ENCODE measurements at places on chromosomes 12 and 14. TPM values are rescaled to one million over a fixed set of nuclear protein-coding genes. Genes with fewer than 3 reads are reported as not detected.

DNA sequence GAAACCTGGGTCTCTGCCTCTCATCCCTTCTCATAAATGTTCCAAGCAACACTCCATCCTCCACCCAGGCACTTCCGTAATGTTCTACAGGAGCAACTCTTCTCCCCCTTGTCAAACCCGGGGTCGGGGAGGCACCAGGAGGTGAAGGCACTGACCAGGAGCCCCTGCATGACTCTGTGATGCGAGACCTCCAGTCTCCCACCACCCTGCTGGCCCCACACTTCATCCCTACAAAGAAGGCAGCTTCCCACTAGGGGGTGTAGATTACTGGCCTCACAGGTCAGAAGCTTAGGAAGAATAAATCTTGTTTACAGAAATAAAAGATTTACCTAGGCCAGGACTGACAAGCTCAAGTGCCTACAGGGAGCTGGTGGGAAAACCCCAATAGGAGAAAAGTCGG lies 47.2 kb downstream of the ERH start:
- H3K4me3 ChIP-seq, result no peak overlapping the region
- DNase-seq, result peak; percentile 62
- H3K4me1 ChIP-seq, result peaks cover 20% of the 10 kb centered on the region
- no peak overlapping the region for H3K27ac ChIP-seq

- H3K27ac ChIP-seq, result no peak overlapping the region
- no peaks in the 10 kb centered on the region for H3K4me1 ChIP-seq
- no peak overlapping the region for H3K4me3 ChIP-seq
- peaks cover 71% of the 10 kb centered on the region for H3K36me3 ChIP-seq
Observed at GRCh38 chr12:6977653-6978052, 6.9 kb downstream of the EMG1 start.

DNA sequence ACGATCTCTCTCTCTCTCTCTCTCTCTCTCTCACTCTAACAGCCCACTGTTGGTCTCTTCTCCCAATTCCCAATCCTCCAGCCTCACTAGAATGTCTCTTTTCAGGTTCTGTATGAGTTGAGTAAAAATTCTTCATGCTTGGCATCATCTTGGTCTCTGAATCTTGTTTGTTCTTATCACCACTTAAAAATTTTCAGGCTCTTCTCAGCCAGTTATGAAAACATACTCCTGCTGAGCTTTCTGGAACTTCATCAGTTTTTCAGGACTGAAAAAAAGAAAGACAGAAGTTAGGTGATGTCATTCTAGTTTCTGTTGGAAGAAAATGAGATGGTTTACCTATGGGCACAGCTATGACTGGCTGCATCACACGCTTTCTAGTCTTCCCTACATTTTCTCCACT lies 11.5 kb upstream of the IL22 start:
- no peaks in the 10 kb centered on the region for H3K4me1 ChIP-seq
- no peaks in the 10 kb centered on the region for H3K27me3 ChIP-seq
- H3K36me3 ChIP-seq, result no peaks in the 10 kb centered on the region
- no peak for DNase-seq
- no peak overlapping the region for H3K4me3 ChIP-seq

- no peak overlapping the region for H3K4me3 ChIP-seq
- H3K27me3 ChIP-seq, result no peaks in the 10 kb centered on the region
- H3K27ac ChIP-seq, result no peak overlapping the region
- H3K36me3 ChIP-seq, result peaks cover 42% of the 10 kb centered on the region
- no peak for DNase-seq
- no peaks in the 10 kb centered on the region for H3K4me1 ChIP-seq
Observed at GRCh38 chr12:12474471-12474928, 88.2 kb downstream of the DUSP16 start.

DNA sequence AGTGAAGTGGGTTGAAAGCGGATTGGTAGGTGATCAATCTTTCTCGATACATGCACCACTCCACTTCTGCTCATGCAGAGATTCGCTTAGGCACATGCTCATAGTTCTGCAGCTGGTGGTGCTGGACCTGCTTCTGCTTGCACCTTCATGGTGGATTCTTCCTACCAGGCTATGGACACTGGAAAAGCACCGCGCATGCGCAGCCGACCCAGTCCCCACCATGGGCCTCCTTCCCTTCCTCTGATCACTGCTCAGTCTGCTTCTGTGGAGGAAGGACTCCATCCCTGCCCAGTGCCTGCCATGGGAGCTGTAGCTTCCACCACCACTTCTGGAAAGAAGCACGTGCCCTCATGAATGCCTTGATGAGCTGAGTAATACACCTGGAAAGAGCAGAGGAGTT lies 61.8 kb upstream of the PTPRQ start:
- H3K27ac ChIP-seq, result no peak overlapping the region
- no peak for DNase-seq
- H3K4me1 ChIP-seq, result no peaks in the 10 kb centered on the region
- H3K4me3 ChIP-seq, result no peak overlapping the region
- H3K27me3 ChIP-seq, result no peaks in the 10 kb centered on the region

DNA sequence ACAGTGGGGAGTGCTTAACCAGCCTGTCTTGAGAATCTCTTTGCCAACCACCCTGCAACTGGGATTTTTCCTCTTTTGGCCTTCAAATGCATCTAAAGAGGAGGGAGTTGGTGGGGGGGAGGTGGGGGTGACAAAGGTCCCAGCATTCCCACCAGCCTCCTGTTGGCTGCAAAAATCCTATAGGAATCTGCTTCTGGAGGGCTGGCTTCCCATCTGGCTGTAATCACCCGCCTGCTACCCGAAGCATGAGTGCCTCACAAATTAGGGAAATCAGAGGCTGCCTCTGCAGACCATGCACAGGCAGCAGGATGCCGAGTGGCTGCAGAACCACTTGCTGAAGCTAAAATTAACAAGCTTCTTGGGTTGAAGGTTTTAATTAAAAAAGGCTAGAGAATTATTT lies 73.9 kb upstream of the WSCD2 start:
- peaks cover 27% of the 10 kb centered on the region for H3K27me3 ChIP-seq
- no peak overlapping the region for H3K4me3 ChIP-seq
- H3K27ac ChIP-seq, result no peak overlapping the region
- H3K4me1 ChIP-seq, result no peaks in the 10 kb centered on the region
- H3K36me3 ChIP-seq, result no peaks in the 10 kb centered on the region
- DNase-seq, result peak; percentile 58

DNA sequence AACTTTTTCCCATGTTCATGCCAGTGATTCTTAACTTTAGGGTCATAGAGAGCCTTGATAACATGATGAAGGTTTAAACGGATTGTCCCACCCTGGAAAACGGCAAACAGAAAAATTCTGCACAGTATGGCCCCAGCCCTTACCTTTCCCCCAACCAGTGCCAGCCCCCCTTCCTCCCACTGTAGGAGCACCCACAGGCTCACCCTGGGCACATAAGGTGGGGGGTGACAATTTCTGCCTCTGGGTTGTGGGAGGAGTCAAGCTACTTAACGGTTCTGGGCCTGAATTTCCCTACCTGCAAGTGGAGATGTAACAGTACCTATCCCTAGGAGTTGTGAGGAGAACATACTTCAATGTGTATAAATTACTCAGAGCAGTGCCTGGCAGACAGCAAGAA lies 18.0 kb downstream of the XRCC3 start:
- H3K4me3 ChIP-seq, result no peak overlapping the region
- no peak for DNase-seq
- peak overlapping the region; percentile 16 for H3K27ac ChIP-seq
- H3K36me3 ChIP-seq, result peaks cover 78% of the 10 kb centered on the region
- H3K4me1 ChIP-seq, result no peaks in the 10 kb centered on the region

- no peaks in the 10 kb centered on the region for H3K27me3 ChIP-seq
- H3K4me1 ChIP-seq, result peaks cover 27% of the 10 kb centered on the region
- no peak for DNase-seq
- H3K36me3 ChIP-seq, result no peaks in the 10 kb centered on the region
- H3K27ac ChIP-seq, result no peak overlapping the region
Observed at GRCh38 chr14:51453869-51454268, 197.8 kb upstream of the FRMD6 start.

GRCh38 chr12:90333939-90334338 lies 621.0 kb downstream of the CCER1 start:
- no peak overlapping the region for H3K4me3 ChIP-seq
- H3K4me1 ChIP-seq, result no peaks in the 10 kb centered on the region
- H3K27me3 ChIP-seq, result no peaks in the 10 kb centered on the region

- H3K27me3 ChIP-seq, result no peaks in the 10 kb centered on the region
- peaks cover 5% of the 10 kb centered on the region for H3K4me1 ChIP-seq
- peak overlapping the region; percentile 90 for H3K4me3 ChIP-seq
- no peak overlapping the region for H3K27ac ChIP-seq
- peaks cover 44% of the 10 kb centered on the region for H3K36me3 ChIP-seq
Observed at GRCh38 chr14:56798447-56799342, 11.6 kb downstream of the OTX2 start.

DNA sequence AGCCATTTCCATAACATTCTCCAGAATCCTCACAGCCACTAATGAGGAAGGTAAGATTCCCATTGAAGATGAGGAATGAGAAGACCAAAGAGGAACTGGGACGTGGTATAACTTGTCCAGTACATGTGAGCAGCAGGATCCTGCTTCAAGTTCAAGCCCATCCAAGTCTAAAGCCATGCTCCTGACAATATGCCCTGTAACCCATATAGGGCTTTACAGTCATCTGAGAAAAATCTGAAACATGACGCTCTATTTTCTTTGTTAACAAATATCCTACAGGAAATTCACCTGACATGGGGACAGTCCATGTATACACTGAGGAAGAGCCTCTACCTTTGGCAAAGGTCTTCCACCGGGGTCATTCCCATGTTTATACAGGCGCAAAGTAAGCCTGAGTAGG lies 3.1 kb upstream of the ACTR6 start:
- H3K4me3 ChIP-seq, result no peak overlapping the region
- no peak overlapping the region for H3K27ac ChIP-seq
- no peaks in the 10 kb centered on the region for H3K27me3 ChIP-seq
- no peak for DNase-seq

GRCh38 chr12:68530965-68531364 lies 79.7 kb upstream of the RAP1B start:
- H3K4me3 ChIP-seq, result no peak overlapping the region
- no peaks in the 10 kb centered on the region for H3K4me1 ChIP-seq
- no peak for DNase-seq
- H3K27ac ChIP-seq, result no peak overlapping the region
- no peaks in the 10 kb centered on the region for H3K27me3 ChIP-seq

GRCh38 chr12:23504641-23505399 lies 444.6 kb downstream of the SOX5 start:
- peak; percentile 66 for DNase-seq
- H3K36me3 ChIP-seq, result no peaks in the 10 kb centered on the region
- no peak overlapping the region for H3K4me3 ChIP-seq
- H3K27me3 ChIP-seq, result no peaks in the 10 kb centered on the region
- H3K4me1 ChIP-seq, result peaks cover 17% of the 10 kb centered on the region
- H3K27ac ChIP-seq, result no peak overlapping the region

The PUS7L gene
- total RNA-seq, result 12.9 TPM

The SIX6 gene
- total RNA-seq, result not detected

The BBS10 gene
- total RNA-seq, result 9.3 TPM

The SLC25A47 gene
- not detected for total RNA-seq

The GIT2 gene
- 22.4 TPM for total RNA-seq

The NOS1 gene
- total RNA-seq, result 0.68 TPM

The TMEM260 gene
- 33.6 TPM for total RNA-seq

The ENDOU gene
- total RNA-seq, result not detected

The OAS2 gene
- not detected for total RNA-seq

Data from endodermal cell (in vitro differentiated cells).